HepG2 (cell line): ENCODE measurements at places on chromosomes 5 and 9.

DNA sequence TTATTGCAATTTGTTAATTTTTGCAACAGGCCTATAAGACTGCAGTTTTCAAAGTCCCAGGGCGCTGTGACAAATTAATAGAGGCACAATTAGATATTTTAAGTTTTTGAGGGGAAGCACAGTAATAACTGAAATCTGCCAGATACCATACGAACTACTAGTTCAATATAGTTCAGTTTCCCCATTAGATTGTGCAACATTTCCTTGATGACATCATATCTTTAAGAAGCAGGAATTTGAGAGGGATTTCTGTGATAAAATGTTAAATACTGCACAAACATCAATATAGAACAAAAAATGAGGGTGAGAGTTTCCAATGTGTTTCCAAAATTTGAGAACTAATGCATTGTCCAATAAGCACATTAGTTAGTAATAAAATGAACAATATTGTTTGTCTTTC is 56.7 kb upstream of the GRIN3A start:
- no peak for DNase-seq

GRCh38 chr5:83360573-83360972 is 111.0 kb upstream of the VCAN start:
- DNase-seq, result no peak

GRCh38 chr9:112006361-112007020 is 109.9 kb downstream of the UGCG start:
- DNase-seq, result no peak

DNA sequence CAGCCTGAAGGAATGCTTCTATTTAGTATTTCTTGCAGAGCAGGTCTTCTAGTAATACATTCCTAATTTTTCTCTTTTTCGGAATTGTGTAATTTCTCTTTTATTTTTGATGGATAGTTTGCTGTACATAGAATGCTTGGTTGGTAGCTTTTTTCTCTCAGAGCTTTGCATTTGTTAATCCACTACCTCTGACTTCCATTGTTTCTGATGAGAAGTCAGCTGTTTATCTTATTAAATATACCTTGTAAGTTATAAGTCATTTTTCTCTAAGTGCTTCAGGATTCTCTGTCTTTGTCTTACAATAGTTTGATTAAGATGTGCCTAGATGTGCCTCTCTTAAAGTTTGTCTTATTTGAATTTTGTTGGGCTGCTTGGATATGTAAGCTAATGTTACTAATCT is 101.9 kb downstream of the HTR1A start:
- DNase-seq, result no peak

DNA sequence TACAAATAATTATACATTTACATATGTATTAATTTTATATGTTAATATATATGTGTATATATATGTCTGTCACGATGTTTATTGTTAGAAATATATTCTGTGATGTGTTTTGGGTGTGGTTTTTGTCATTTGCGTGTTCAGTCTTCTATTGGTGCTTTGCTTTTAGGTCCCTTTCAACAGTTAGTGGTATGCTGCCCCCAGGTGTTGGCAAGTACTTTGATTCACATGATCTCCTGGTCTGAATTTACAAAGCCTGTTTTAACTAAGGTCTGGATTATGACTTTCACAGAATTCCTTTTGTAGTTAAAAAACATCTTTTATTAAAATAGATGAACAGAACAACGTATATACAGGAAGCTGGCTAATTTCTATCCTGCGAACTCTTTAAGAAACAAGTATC is 271.5 kb downstream of the CCDC171 start:
- DNase-seq, result peak; percentile 28

GRCh38 chr9:114953959-114954358 is 23.6 kb upstream of the TNFSF8 start:
- DNase-seq, result no peak

- DNase-seq, result peak; percentile 39
Measured at GRCh38 chr5:122415030-122415800, 103.2 kb downstream of the SNCAIP start.

- DNase-seq, result no peak
Measured at GRCh38 chr5:170218726-170219125, 14.1 kb upstream of the C5orf58 start.

DNA sequence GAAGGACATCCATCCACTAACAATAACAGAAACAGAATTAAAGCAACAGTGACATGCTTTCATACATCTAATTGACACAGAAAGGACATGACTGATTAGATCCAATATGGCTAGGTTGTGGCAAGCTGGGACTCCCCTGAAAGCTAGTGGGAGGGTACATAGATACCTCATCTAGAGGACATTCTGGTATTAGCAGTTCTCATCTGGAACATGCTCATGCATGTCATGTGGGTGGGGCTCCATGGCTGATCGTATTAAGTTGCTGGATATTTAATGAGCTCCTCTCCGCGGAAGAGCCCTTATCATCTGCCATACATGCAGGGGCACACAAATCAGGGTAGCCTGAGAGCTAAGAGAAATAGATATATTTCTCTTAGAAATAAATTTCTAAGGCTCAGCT is 358.9 kb downstream of the ICE1 start:
- no peak for DNase-seq

- DNase-seq, result no peak
Measured at GRCh38 chr5:68347536-68347935, 132.0 kb downstream of the PIK3R1 start.

- no peak for DNase-seq
Measured at GRCh38 chr9:92010705-92011536, 60.9 kb upstream of the ROR2 start.

GRCh38 chr5:33237471-33237870 is 203.3 kb upstream of the TARS1 start:
- DNase-seq, result no peak

GRCh38 chr9:70260606-70261005 is 1.8 kb downstream of the SMC5 start:
- DNase-seq, result no peak

- DNase-seq, result no peak
Measured at GRCh38 chr5:3006526-3006925, 255.0 kb upstream of the IRX2 start.

DNA sequence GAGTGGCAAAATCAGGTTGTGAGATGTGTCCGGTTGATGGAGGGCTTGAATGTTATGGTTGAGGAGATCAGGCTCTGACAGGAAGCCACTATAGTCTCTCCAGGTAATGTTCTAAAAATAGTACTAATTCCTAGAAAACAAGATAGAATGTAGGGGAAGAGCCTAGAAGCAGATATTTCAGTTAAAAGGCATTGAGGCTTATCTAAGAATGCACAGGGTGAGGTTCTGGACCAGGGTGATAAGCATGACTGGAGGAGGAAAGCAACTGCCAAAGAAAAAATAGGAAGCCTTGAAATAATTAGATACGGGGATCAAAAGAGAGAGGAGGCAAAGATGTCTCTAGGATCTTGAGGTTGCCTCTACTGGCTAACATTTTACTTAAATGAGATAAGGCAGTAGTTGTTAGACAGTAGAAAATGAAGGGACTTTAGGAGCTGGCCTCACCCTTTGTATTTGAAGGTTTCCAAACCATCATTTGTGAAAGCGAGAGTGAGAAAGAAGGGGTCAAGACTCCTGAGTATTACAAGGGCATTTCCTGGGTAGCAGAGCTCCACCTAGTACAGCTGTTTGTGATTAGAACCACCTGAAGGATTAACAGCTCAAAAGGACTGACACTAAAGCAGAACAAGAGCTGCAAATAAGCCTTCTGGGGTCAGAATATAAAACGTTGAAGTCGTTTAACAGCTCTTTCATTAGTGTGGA is 15.4 kb upstream of the ARL15 start:
- DNase-seq, result no peak

DNA sequence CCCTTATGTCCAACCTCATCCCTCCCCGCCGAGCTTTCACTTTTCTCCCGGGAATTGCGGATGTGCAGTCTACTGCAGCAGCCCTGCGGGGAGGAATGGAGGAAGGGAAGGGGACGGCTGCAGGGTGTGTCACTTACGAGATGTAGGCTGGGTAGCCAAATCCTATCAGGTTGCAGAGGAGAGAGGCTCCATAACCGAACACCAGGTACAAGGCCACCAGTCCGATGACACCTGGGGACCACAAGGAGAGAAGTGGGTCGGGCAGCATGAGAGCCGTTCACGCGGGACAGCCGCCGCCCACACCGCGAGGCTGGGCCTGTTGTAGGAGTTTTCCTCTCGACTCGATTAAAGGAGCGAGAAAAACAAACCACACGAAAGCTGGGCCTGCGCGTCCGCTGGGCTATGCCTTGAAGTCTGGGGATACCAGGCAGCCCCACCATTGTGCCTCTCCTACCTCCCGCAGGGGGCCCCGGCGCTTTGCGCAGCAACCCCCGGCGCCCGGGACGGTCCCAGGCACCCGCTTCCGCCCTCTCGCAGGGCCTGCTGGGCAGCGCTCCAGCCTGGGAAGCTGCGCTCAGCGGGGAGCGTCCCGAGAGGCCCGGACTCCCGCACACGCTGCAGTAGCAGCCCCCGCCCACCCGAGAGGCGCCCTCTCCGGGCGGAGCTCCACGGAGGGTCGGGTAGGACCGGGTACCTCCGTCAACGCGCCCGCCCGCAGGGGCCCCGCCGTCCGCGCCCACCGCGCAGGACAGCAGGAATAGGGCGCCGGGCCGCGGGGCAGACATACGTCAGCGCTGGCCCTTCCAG is 798 bp downstream of the REEP5 start:
- DNase-seq, result peak; percentile 51

- DNase-seq, result no peak
Measured at GRCh38 chr9:86721226-86721781, 226.0 kb downstream of the GAS1 start.

GRCh38 chr9:137492464-137493363 is 33.6 kb upstream of the NSMF start:
- DNase-seq, result no peak

GRCh38 chr9:105439428-105439827 is 8.4 kb upstream of the FSD1L start:
- DNase-seq, result no peak
